NCI-H2171 (cell line): ENCODE measurements at places on chromosomes 12 and 14.

DNA sequence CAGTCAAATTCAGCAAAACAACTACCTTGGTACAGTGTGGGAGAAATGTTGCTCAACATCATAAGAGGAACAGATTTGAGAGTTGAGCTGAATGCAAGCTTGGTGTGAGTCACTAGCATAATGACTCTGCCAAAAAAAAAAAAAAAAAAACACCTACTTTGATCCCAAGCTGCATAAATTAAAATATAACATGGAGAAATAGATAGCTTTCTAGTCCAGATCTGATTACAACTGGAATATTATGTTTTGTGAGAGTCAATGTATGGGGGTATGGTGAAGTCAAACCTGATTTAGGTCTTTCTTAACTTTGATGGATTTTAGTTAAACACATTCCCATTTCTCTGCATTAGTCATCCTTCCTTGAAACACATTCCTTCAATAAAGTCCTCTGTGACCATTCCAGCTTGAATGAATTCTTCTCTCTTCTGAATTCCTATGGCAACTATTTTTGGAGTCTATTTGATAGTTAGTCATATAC is 188.1 kb downstream of the SLC5A8 start:
- no peak for DNase-seq

GRCh38 chr12:7667125-7667524 is 1.4 kb upstream of the APOBEC1 start:
- peak; percentile 38 for DNase-seq

GRCh38 chr12:92625639-92626310 is 77.0 kb upstream of the PLEKHG7 start:
- DNase-seq, result no peak

GRCh38 chr12:11482955-11483354 is 87.6 kb upstream of the PRB2 start:
- DNase-seq, result no peak

DNA sequence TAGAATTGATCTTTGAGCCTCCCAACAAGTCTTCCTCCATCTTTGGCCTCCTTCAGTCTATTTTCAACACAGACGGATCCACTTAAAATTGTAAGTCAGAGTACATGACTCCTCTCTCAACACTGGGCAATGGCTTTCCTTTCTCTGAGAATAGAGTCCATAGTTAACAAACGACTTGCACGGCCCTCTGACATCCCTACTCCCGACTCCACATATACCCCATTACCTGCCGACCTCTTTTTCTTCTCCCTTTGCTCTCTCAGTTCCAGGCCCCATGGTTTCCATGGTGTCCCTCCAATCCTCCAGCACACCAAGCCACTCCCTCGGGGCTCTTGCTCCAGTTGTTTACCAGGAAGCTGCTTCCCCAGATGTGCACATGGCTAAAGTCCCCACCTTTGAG is 84.7 kb downstream of the DNAI7 start:
- DNase-seq, result no peak

DNA sequence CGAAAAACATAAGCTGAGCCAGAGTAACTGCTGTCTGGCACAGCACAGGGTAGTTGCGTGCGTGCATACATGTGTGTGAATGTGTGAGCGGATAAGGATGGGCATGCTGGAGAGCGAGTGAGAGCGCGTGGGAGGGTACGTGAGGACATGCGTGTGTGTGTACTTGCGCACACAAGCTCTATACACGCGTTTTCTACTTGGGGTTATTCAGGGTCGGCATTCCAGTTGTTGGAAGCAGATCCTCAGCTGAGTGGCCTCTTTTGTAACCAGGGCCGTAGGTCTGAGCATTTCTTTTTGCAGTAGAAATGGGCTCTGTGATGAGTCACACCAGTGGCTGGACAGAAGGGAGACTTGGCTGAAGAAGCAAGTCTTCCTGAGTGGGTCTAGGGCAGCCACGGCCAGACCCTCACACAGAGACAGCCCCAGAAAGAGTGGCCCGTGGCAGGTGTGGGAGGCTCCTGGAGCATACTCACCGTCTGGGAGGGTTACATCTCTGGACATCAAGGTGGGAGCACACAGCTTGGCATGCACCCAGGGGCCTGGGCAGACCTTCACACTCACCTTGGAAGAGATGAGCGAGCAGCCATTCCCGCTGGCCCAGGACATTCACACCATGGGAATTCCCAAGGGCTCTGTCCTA is 78.0 kb downstream of the LRRC74A start:
- DNase-seq, result no peak

- peak; percentile 26 for DNase-seq
Measured at GRCh38 chr14:84404246-84404645, 1125.7 kb upstream of the FLRT2 start.

GRCh38 chr12:104182621-104183378 is 32.8 kb upstream of the TXNRD1 start:
- no peak for DNase-seq

DNA sequence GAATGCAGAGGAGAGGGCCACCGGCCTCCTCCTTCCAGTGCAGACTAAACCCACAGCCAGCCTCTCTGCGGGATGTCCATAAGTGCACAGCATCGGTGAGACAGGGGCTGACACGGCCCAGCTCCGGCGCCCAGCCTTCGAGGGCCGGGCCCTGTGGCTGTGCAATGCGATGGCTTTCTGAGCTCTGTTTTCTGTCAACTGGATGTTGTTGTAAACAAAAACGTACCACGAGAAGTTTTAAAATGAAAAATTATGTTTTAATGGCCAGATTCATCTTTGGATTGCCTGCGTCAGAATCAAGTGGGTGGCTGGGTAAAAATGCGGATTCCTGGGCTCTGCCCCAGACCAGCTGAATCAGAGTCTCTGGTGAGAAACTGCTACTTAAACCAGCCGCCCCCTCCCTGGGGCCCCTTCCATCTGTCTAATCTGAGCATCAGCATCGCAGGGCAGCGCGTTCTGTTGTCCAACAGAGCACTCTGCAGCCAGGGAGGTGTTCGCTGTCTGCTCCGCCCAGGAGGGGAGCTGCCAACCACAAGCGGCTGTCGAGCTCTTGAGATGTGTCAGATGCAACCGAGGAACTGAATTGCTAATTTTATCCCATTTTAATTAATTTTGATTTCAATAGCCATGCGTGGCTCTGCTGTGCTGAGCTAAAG is 133.4 kb downstream of the RFLNA start:
- DNase-seq, result peak; percentile 65

- DNase-seq, result no peak
Measured at GRCh38 chr12:67523538-67523937, 125.0 kb upstream of the DYRK2 start.

GRCh38 chr12:7788294-7788660 is 925 bp upstream of the NANOG start:
- no peak for DNase-seq

- DNase-seq, result no peak
Measured at GRCh38 chr14:56562883-56563282, 16.7 kb upstream of the TMEM260 start.

GRCh38 chr12:14691560-14691959 is 4.8 kb downstream of the GUCY2C start:
- peak; percentile 14 for DNase-seq

GRCh38 chr12:119176267-119177055 is 2.3 kb upstream of the HSPB8 start:
- peak; percentile 44 for DNase-seq

- no peak for DNase-seq
Measured at GRCh38 chr14:38256533-38256840, 594 bp upstream of the CLEC14A start.

DNA sequence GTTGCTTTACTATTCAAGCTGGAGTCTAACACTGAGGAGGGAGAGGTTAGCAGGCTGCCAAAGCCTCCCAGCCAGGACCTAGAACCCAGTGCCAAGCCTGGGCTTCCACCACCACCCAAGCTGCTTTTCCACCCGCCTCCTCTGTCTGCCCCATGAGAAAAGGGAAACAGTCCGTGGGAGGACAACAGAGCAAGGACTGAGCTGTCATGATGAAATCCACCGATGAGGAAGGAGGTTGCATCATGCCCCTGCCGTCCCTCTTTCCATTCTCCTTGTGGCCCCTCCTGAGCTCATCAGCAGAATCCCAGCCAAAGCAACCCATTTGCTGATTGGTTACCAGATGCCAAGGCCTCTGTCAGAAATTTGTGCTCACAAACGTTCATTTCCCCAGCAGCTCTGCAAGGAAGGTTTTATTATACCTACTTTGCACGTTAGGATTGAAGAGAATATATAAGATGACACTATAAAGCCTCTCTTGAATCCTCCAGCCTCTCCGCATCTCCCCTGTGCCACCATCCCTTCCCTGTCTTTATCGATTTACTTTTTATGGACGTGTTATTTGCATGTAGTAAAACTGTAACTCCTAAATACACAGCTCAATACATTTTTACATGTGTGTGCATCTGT is 6.3 kb upstream of the SERPINA1 start:
- DNase-seq, result no peak

- DNase-seq, result no peak
Measured at GRCh38 chr12:74646831-74647230, 109.2 kb downstream of the ATXN7L3B start.

GRCh38 chr14:92560106-92560865 is 46.7 kb downstream of the RIN3 start:
- no peak for DNase-seq
